ENCODE measurements at places on chromosomes 6 and 20.

GRCh38 chr6:22106961-22107360 lies 189.9 kb downstream of the PRL start:
- no peak for DNase-seq

DNA sequence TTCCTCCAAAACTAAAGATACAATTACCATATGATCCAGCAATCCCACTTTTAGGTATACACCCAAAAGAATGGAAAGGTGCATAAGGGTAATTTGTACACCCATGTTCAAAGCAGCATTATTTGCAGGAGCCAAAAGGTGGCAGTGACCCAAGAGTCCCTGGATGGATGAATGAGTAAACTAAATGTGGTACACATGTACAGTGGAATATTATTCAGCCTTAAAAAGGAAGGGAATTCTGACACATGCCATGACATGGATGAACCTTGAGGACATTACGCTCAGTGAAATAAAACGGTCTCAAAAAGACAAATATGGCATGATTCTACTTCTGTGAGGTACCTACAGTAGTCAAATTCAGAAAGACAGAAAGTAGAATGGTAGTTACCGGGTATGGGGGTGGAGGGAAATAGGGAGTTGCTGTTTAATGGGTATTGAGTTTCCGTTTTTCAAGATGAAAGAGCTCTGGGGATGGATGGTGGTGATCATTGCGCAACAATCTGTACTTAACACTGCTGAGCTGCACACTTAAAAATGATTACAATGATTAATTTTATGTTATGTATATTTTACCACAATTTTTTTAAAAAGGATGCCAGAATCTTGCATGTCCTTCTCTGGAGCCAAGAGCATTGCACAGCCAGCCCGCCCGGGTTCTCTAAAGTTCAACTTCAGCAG lies 518.9 kb upstream of the JARID2 start:
- no peak for DNase-seq

DNA sequence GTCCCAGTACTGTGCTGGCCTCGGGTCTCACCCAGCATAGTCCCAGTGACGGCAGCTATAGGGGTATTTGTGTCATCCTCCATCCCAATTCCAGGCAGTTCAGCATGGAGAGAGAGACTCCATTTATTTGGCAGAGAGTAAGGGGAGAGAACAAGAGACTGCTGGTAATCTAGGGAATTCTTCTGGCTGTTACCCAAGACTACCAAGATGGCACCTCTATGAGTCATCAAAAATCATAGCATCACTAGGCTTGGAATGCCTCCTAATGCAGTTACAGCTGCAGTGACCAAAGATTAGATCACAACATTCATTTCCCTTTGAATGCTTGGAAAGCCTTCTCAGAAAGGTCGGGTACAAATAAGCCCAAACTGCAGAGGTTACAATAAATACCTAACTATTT lies 660.4 kb upstream of the FLRT3 start:
- no peak for DNase-seq

GRCh38 chr6:136181861-136182260 lies 68.2 kb downstream of the MTFR2 start:
- DNase-seq, result no peak

GRCh38 chr6:134758621-134759020 lies 191.3 kb downstream of the ALDH8A1 start:
- DNase-seq, result no peak

DNA sequence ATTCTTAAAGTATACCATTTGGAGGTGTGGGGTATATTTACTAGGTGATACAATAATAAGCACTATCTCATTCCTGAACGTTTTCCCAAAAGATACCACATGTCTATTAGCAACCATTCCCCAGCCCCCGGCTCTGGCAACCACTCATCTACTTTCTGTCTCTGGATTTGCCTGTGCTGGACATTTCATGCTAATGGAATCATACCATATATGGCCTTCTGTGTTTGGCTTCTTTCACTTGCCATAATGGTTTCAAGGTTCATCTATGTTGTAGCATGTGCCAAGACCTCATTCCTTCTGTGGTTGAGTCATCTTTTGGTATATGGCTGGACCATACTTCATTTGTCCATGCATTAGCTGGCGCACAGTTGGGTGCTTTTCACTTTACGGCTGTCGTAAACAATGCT lies 39.7 kb downstream of the BCAS4 start:
- no peak for DNase-seq

- DNase-seq, result no peak
Observed at GRCh38 chr6:47321577-47321976, 11.9 kb upstream of the TNFRSF21 start.

DNA sequence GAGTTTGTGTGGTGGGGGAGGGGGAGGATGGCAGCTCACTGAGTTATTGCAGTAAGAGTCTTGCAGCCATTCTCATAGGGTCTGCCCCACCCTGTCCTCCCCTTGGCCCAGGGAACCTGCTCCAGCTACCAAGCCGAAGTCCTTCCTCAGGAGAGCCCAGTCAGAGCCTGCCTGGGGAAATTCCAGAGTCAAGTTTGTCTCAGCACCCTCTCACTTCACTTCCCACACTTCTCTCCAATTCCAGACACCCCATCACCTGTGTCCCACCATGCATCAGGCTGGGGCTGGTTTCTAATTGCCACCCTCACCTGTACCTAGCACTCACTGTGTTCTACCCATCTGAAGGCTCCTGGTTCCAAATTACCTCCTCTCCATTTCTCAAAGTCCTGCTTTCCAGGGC lies 10.3 kb upstream of the SLC22A16 start:
- no peak for DNase-seq

- DNase-seq, result no peak
Observed at GRCh38 chr20:41691443-41691842, 73.3 kb upstream of the CHD6 start.

GRCh38 chr6:111871207-111871606 lies 2.0 kb downstream of the FYN start:
- no peak for DNase-seq

DNA sequence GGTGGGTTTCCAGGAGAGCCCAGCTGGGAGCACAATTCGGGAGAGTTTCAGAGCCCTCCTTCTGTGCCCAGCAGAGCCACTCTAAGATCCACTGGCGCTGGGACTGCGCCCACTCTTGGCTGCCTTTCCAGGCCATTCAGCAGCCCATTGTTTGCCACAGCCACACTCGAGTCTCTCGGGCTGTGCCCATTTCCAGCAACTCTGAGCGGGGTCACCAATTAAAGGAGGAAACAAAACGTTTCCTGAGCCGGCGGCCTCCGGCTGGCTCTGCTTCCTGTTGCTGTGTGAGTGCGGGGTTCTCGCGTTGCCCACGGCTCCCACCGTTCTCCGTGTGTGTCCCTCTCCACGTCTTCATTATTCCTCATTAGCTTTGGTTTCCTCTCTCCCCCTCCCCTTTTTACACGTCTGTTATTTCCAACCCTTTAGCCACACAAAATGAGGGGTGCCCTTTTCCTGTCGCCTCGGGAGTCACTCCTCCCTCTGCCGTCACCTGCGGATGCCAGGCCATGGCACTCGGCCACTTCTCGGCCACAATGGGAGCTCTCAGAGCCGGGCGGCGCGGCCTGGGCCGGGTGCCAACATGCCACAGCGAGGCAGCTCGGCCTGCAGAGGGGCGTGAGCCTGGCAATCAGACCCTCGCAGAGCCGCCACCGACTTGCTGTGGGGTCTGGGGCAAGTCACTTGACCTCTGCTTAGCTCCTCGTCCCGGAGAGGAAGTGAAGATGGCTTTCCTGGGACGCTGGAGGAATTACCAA lies 94.3 kb upstream of the NKX2-2 start:
- peak; percentile 93 for DNase-seq

DNA sequence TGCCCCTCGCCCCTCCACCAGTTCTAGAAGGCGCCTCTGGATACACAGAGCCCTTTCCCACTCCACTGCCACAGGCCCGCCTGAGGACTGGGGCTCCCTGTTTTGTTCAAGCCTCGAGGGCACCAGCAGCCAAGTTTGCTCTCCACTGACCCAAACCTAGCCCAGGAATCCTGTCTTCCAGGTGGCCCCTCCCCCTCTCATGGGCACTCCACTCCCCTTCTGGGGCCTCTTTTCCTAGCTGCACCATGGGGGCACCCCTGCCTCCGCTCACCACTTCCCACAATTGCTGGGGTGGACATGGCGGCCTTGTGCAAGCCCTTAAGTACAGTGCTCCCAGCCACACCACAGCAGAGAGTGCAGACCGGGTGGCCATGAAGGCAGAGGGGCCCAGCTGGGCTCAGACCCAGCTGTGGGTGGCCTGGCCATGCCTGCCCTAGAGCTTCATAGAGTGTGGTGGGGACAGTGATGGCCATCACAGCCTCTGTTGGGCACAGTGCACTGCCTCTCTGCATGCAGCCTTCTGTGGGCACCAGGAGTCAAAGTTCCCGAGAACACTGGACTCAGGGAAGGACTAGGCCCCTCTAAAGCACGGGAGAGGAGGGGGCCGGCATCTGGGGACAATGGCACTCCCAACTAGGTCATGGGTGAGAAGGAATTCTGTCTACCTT lies 1.3 kb downstream of the MYL9 start:
- DNase-seq, result no peak
